ENCODE measurements at places on chromosomes 13 and 19. TPM values are rescaled to one million over a fixed set of nuclear protein-coding genes. Genes with fewer than 3 reads are reported as not detected.

The RXFP2 gene
- total RNA-seq, result not detected

The KLK1 gene
- total RNA-seq, result not detected

The WTIP gene
- total RNA-seq, result 50.5 TPM

The KLC3 gene
- total RNA-seq, result 8.9 TPM

The LILRA5 gene
- not detected for total RNA-seq

The ZNF766 gene
- 7.3 TPM for total RNA-seq

The C19orf67 gene
- not detected for total RNA-seq

DNA sequence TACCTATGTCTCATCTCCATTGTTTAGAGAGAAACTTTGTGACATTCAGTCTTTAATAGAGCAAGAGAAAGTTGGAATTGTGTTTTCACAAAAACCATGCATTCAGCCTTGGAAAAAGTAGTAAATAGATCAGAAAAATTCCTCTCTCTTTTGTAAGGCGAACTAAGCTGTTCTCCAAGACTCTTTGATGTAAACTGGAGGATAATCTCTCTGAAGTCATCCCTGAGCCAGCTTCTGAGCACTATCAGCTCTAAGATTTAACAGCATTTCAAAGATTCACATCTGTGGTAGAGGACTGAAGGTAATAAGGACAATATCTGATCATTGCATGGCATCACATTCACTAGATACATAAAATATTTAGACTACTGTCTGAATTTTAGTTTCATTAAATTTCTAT lies 904.6 kb upstream of the ATXN8OS start:
- no peak for DNase-seq

DNA sequence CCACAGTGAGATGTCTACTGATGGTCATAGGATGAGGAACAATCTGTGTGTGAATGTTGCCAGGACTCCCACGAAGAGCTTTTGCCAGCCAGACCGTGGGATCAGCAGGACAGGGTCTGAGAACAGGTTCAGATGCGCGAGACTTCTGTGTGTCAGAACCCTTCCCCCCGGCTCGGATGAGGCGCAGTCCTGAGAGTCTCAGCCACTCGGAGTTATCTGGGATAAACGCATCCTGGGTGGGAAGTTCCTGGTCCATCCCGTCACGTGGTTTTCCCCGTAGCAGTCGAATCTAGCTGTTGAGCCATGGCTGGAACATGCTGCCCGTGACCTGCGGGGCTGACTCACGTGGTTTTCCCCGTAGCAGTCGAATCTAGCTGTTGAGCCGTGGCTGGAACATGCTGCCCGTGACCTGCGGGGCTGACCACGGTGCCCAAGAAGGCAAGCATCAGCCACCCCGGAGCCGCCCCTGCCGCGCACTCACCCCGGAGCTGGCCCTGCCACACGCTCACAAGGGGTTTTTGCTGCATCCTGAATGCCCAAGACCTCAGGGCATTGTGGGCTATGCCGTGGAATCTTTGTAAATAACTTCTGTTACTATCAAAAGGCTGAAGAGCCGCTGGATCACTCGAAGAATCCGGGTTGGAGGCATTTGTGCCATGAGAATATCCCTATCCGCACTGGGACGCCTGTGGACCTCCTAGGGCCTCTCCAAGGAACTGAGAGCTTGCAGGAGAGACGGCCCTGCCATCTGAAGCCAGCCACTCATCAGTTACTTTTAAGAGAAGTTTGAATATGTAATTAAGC lies 130.8 kb upstream of the MCF2L start:
- no peak for DNase-seq

- DNase-seq, result no peak
These were observed 145.1 kb downstream of the PCCA start for GRCh38 chr13:100234006-100234405.

DNA sequence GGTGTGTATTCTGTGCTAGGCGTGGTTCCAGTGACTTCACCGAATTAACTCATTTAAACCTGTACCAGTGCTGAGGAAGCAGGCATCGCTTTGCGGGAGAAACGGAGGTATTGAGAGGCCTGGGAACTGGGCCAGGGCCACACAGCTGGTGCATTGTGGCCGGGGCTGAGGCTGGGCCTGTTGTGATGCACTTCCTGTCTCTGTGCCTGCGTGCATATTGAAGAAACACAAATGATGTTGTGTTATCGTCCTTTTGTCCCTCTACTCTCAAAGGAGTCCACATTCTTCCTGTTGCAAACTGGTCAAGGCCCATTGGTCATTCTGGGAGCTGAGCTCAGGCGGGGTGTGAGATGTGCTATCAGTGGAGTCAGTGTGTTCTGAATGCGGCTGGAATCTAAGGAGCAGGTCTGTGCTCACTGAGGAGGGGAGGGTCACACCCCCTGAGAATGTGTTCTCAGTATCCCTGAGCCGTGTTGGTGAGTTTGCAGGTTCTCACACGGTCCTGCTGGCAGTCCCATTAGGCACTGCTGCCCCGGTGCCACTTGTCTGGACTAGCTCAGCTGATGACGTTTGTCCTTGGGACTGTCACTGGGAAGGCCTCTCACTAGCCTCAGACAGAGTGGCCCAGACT lies 62.1 kb downstream of the ARHGEF7 start:
- no peak for DNase-seq

- no peak for DNase-seq
These were observed 73.7 kb downstream of the COG6 start for GRCh38 chr13:39729156-39729555.

GRCh38 chr13:43005460-43006236 lies 13.6 kb upstream of the EPSTI1 start:
- no peak for DNase-seq

DNA sequence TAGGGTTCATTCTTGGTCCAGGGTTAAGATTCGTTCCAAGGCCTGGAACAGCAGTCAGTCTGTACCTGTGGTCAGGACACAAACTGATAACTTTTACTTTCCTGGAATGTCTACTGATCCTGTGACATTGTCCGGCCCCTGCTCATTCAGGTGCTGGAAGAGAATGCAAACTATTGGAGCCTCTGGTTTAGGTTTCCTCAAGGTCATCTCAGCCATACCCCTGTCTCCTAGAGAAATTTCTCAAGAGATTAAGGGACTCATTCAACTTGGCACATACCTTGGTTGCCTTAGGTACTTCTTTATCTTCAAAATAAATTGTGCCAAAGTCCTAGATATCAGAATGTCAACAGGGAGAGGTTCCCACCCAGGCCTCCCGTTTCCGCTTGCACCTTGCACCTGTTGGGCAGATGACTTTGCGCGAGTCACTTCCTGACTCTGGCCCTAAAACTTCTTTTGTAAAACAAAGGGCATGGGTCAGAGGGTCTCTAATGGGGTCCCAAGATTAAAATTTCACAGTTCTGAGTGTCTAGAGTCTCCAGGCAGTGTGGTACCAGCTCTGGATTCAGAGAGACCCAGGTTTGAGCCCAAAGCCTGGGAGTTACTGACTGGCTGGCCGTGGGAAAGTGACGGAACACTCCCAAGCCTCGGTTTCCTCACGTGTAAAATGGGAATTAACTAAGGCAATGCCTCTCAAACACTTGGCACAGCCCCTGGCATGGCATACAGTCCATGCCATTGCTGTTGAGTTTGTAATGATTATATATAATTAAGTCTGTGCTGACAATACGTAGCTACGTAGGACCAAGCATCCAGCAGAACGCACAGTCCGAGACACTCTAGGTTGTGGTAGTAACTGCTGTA lies 25.8 kb upstream of the CYP2S1 start:
- no peak for DNase-seq

- DNase-seq, result no peak
These were observed 302.4 kb upstream of the TMTC4 start for GRCh38 chr13:100976993-100977392.

DNA sequence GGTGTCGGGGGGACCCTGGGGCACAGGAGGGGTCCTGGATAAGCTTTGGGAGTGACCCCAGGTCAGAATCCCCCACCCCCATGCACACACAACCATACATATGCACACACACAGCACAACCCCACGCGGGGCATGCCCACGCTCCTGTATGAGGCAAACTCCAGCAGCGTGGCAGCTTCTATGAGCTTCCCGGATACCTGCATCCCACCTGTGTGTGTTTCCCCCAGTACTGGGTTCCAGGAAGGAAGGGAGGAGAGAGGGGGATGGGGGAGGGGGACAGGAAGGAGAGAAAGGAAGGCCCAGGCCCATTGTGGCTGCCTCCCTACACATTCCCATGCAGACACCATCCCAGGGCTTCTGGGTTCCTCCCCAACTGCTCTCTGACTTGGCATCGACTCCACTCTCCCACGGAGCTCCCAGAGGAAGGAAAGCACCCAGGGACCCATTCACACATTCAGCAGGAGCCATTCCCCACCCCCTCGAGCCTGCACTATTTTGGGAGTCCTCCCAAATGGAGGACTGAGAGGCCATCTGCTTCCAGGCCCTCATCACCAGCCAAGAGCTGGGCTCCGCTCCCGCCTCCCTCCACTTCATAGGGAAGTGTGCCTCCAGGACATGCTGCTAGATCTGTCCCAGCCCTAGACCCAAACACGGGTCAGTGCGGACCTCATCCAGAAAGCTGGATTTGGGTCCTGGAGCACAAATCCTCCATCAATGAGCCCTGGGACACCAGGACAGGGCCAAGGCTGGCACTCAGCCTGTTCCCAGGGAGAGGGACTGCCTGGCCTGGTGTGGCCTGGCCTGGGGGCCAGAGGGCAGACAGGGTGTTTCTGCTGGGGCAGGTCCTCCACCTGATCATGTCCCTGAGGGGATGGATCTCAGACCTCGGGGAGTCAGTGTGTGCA lies 13.2 kb downstream of the PRR36 start:
- DNase-seq, result no peak
